ENCODE measurements at places on chromosomes 5 and 9.

GRCh38 chr5:139763930-139764791, 31.4 kb upstream of the PSD2 start:
- peak; percentile 80 for DNase-seq

DNA sequence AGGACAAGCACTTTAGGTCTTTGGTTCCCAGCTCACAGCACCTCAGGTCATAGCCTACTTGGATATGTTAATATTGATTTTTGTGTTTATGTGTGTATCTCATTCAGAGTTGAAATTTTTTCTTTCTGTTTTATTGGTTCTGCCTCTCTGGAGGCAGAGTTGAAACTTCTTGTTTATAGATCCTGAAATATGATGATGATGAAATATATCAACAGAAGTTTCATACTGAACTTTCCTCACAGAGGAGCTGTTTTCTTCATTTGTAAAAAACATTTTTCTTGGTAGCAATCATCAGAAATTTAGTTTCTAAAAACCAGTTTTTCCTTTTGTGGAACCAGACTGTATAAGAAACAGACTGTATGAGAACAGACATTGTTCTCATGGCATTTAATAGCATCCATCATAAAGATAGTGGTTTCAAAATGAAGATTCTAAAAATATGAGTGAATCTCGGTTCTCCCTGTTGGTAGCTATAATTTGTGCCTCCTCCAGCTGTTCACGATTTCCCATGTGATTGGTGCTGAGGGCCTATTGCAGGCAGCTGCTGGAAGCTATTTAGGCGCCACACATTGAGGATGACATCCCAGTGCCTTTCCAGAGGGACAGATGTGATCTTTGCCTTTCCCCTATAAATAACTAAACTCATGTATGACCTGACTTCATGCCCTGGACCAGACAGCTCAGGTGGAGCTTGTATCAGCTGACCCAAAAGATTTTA, 39.5 kb upstream of the CFAP157 start:
- no peak for DNase-seq

DNA sequence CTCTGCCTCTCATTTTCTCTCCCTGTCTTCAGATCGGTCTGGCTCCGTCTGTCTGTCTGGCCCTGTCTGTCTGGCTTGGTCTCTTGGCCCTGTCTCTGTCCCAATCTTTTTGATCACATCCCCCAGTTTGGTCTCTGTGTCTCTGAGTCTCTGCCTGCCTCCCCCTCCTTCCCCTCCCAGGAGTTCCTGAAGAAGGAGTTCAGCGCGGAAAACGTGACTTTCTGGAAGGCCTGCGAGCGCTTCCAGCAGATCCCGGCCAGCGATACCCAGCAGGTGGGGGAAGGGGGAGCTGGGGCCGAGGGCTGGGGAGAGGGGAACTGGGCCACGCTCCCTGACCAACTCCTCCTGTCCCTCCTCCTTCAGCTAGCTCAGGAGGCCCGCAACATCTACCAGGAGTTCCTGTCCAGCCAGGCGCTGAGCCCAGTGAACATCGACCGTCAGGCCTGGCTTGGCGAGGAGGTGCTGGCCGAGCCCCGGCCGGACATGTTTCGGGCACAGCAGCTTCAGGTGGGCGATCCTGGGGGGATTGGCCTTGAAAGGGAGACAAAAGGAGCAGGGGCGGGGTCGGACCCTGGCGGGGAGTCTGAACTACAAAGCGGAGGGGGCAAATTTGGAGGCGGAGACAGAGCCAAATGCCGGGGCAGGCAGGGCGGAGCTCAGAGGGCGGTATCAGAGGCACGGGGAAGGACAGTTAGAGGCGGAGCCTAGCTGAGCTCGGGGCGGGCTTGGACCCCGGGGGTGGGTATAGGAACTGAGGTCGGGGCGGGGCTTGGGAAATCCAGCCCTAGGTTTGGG, 9.0 kb downstream of the RGS14 start:
- peak; percentile 27 for DNase-seq

- DNase-seq: no peak
Observed at GRCh38 chr5:149282027-149282965, 10.6 kb downstream of the AFAP1L1 start.

DNA sequence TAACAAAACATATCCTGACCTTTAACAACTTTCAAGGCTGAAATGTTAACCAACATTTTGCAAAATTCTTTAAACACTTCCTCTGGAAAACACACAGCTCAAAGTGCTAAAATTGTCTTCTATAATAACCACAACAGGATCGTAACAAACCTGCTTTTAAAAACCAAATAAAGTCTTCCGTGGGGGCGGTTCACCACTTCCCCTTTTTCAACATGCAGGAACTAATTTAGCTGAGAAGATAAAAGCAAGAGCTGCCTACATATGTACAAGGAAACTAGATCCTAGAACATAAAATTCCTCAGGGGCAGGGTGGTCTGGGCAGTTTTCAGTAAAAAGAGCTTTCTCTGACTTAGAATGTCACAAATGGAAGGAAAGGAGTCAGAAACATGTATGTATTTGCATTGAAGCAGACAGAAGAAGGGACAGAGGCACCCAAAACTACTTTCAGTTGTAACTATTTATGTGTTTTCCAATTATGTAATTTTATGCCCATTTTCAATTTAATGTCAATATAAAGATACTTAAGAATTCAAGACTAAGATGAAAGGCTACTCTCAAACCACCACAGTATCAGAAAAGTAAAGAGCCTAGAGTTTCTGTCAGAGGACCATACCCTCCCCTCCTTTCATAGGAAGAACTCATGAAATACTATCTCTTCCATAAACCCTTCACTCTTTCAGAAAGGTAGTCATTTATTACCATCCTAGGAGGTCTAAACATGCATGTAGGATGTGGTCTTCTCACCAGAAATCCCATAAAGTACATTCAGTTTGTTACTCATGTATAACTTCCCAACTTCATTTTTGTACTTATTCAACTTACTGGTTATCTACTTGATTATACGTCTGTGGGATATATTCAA, 185.9 kb upstream of the RASA1 start:
- DNase-seq: no peak

GRCh38 chr9:7580568-7580967, 219.0 kb downstream of the DMAC1 start:
- no peak for DNase-seq

DNA sequence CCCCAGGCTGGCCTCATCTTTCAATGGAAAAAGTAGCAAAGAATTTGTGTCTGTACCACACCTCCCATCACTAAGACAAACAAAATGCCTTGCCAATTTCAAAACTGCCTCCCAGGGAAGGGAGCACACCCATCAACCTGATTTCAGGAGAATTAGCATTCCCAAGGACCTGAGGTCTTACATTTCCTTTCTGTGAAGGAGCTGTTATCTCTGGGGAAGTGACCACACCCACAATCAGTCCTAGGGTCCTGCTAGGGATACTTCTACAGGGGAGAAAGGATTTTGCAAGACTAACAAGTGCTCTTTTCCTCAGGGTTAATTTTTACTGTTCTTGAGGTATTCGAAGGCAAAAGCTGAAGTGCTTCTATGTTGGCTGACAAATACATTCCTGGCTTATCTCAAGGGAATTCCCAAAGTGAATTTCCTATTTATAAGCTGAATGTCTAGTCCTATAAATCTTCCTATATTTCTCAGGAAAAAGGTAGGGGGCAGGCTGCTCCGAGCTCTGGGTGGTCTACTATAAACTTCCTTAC, 97.4 kb upstream of the ITGA1 start:
- no peak for DNase-seq

DNA sequence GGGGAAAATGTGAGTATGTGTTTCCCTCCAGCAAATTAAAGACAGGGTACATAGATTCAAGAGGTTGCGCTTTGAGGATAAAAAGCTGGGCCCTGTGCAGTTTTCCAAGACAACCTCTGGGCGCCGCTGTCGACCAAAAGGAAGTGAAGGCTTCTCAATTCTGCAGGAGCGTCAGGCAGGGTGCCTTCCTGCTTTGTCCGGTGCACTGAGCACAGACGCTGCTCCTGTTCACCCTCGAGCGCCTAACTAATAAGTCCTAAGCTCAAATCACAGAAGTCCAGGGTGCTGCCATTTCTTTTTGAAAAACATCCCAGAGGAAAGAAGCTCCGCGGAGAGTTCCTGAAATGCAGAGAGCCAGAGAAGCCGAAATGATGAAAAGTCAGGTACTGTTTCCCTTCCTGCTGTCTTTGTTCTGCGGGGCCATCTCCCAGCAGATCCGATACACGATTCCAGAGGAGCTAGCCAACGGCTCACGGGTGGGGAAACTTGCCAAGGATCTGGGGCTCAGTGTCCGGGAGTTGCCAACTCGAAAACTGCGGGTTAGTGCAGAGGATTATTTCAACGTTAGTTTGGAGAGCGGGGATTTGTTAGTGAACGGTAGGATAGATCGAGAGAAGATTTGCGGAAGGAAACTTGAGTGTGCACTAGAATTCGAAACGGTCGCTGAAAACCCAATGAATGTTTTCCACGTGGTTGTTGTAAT, at the start of gene PCDHGB1:
Gene PCDHGB1 (plus strand): TSS at position 183 of the 703 bp plus-strand sequence. CDS start 162 bp downstream, at position 345.
- no peak for DNase-seq

All from nucleus accumbens (tissue), 56 donors.